ENCODE measurements at places on chromosomes 3 and 15.

DNA sequence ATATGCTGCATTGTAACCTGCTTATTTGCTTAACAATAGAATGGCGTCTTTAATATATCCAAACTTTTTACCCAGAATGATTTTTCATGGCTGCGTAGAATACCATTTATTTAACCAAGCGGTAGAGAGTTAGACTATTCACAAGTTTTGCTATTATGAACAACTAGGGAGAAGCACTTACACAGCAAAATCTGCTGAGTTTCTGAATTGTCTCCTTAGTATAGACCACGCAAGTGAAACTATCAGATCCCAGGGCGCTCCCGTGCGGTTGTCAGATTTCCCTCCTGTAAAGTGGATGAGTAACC lies 12.6 kb upstream of the ADPGK start:
- no peak for DNase-seq

DNA sequence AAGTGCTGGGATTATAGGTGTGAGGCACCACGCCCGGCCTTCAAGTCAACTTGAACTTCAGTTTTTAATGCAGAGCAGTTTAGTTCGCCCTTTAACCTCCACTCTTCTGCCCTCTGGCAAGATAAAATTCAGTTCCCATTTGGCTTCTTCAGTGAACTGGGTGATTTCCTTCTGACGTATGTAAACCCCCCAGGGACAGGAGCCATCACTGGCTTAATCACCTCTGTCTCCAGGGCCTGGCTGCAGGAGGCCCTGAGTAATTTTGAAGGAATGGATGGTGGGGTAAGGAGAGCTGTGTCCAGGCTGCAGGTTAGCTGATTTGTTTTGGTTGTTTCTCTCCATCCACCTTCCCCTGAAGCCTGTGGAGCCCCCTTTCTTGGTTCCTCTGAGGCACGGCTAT lies 11.9 kb downstream of the MCM2 start:
- no peak for DNase-seq

GRCh38 chr3:142115867-142116668 lies 33.3 kb downstream of the TFDP2 start:
- DNase-seq, result no peak

- DNase-seq, result no peak
These were observed 24.7 kb downstream of the ARHGAP31 start for GRCh38 chr3:119318876-119319275.

DNA sequence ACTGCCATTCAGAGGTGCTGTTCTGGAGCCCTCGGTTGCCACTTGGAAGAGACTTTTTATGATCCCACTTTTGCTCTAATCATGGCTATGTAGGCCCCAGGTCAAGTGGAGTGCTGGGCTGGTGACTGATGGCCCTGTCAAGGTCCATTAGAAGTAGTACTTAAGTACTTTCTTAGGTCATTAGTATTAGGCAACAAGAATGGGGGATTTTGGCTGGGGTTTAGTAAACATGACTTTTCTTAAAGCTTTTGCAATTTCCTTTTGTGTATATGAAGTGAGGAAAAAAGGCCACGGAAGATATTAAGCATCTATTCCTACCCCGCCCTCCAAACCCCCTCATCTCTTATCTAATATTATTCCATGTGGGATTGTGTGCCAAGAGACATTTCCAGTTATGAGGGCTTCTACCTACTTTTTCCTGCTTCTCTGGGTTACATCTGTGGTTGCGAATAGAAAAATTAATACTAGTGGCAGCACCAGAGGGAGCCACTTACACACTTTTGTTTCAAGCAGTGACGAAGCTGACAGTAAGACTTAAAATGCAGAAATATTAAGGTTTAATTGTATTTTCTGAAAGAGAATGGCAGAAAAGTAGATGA lies 13.9 kb downstream of the NLGN1 start:
- DNase-seq, result no peak

- no peak for DNase-seq
These were observed 51.6 kb downstream of the ATG7 start for GRCh38 chr3:11323813-11324212.

DNA sequence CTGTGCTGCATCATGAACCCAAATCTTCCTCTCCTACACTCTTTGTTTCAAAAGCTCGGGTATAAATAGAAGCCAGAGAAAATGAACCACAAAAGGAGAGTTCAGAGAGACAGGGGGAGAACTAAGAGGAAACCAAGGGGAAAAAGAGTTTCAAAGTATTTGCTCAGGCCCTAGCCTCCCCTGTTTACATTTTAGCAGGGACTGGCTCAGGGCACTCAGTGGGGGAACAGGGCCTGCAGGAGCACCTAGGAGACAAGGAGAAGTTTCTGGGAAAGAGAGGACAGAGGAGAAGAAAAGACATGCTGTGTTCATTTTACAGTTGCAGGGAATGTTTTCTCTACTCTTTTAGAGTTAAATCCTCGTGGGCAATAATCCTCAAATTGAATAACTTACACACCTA lies 8.5 kb upstream of the IL17RD start:
- DNase-seq, result no peak

DNA sequence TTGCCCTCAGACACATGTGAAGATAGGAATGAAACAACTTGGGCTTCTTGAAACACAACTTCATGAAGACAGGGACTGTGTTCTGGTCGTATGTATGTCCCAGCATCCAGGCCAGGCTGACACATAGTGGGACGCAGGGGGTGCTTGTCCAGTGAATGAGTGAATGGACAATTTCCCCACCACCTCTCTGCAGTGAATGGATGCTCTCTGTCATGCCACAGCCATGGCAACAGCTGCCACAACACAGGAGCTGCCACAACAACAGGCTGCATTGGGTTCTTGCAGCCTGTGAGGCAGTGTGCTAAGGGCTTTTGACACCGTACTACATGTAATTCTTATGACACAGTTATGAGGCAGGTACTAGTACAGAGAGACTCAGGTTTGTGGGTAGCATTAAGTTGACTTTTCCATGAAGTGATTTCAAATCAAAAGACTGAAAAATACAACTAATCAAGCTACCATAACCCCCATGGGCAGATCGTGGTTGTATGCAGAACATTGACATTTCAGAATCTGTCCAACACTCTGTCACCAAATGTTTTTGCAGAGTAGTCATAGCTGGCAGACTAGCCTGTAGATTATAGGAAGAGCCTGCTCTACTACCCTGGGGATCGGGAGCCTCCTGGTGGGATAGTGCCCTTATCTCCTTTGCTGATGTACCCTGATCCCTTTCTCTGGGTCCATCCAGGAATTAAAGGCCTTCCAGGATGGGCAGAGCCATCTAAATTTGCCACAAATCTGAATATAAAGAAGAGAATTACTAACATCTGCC lies 40.8 kb downstream of the CLSTN2 start:
- no peak for DNase-seq

DNA sequence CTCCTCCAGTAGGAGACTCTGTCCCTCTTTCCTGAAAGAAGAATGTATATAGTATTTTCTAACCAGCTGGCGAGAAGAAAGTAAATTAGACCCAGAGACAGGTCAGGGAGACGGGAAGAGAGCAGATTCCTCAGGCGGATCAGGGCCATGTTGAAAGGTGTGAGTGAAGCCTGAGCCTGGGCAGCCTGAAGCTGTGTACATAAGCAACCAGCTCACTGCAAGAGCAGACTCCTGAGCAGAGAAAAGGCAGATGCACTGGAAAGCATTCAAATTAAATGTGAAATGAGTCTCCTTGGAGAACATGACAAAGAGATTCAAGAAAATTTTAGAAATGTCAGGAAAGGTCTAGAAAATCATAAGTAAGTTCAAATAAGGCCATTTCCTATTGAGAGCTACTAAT lies 165.8 kb downstream of the GOLIM4 start:
- DNase-seq, result no peak

Measured in thoracic aorta (tissue), 2 donors.